ENCODE measurements at places on chromosomes 13 and 19. TPM values are rescaled to one million over a fixed set of nuclear protein-coding genes. Genes with fewer than 3 reads are reported as not detected.

The GAPDHS gene
- polyA plus RNA-seq: 363 TPM

The ZNF738 gene
- polyA plus RNA-seq: 13.1 TPM

The CLEC11A gene
- polyA plus RNA-seq: 16.9 TPM

The BRME1 gene
- polyA plus RNA-seq: 17.8 TPM

The IRGC gene
- polyA plus RNA-seq: 167 TPM

The SIGLEC5 gene
- polyA plus RNA-seq: not detected

The ZNF154 gene
- polyA plus RNA-seq: 3.3 TPM

The PDX1 gene
- polyA plus RNA-seq: not detected

The IGLON5 gene
- 13.9 TPM for polyA plus RNA-seq

The YJU2 gene
- polyA plus RNA-seq: 31.1 TPM

The POGLUT2 gene
- polyA plus RNA-seq: 3.9 TPM

The ZIC2 gene
- 11.5 TPM for polyA plus RNA-seq

The C19orf85 gene
- polyA plus RNA-seq: not detected

The SRRM5 gene
- polyA plus RNA-seq: 36.0 TPM

The NOP53 gene
- polyA plus RNA-seq: 309 TPM

The CGB1 gene
- not detected for polyA plus RNA-seq

The ZNF625 gene
- polyA plus RNA-seq: 1.4 TPM

The RPS16 gene
- 1,146 TPM for polyA plus RNA-seq

The TDRD3 gene
- 21.8 TPM for polyA plus RNA-seq

The ICAM5 gene
- polyA plus RNA-seq: 5.4 TPM

The PSG1 gene
- polyA plus RNA-seq: not detected

The PINLYP gene
- polyA plus RNA-seq: 9.9 TPM

The PSG11 gene
- polyA plus RNA-seq: not detected

The ZNF439 gene
- polyA plus RNA-seq: 5.9 TPM

The C13orf46 gene
- 28.4 TPM for polyA plus RNA-seq

The ELANE gene
- polyA plus RNA-seq: 0.50 TPM

The DMPK gene
- 42.6 TPM for polyA plus RNA-seq

The MADCAM1 gene
- 1.6 TPM for polyA plus RNA-seq
